NCI-H146 (cell line): ENCODE measurements at places on chromosomes 5 and 9.
A peak's percentile ranks its signal among the peaks of the same experiment; 100 is the strongest.

DNA sequence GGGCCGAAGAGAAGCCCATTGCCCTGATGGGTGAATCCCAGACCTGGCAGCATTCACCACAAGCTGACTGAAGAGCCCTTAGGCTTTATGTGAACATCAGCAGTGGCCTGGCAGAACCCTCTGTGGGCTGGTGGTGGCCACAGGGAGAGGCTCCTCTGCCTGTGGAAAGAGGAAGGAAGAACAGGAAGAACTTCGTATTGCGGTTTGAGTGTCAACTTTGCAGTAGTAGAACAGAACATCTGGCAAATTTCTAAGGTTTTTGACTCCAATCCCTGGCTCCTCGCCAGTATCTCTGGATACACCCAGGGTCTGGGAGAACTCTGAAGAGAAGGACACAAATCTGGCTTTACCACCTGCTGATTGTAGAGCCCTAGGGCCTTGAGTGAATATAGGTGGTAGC lies 356.4 kb upstream of the GRAMD2B start:
- DNase-seq: no peak

GRCh38 chr9:84557751-84558150 lies 111.8 kb upstream of the NTRK2 start:
- DNase-seq: no peak

GRCh38 chr9:83655433-83655832 lies 32.5 kb downstream of the IDNK start:
- no peak for DNase-seq

DNA sequence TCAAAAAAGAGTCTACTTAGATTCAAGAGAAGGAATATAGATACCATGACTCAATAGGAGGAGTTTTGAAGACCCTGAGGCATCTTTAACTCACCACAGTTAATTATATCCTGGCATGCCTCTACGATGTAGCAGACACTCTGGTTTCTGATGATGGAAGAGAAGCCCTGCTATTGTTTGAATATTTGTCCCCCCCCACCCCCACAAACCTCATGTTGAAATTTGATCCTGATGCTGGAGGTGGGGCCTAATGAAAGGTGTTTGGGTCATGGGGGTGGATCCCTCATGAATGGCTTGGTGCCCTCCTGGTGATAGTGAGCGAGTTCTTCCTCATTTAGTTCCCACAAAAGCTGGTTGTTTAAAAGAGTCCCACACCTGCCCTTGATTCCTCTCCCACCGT lies 147.9 kb upstream of the TBCA start:
- DNase-seq: peak; percentile 95

GRCh38 chr5:135482381-135482933 lies 30.3 kb upstream of the TIFAB start:
- no peak for DNase-seq

- DNase-seq: no peak
Observed at GRCh38 chr5:168765551-168766425, 186.6 kb upstream of the PANK3 start.

- no peak for DNase-seq
Observed at GRCh38 chr5:152689250-152689711, 284.2 kb upstream of the NMUR2 start.

DNA sequence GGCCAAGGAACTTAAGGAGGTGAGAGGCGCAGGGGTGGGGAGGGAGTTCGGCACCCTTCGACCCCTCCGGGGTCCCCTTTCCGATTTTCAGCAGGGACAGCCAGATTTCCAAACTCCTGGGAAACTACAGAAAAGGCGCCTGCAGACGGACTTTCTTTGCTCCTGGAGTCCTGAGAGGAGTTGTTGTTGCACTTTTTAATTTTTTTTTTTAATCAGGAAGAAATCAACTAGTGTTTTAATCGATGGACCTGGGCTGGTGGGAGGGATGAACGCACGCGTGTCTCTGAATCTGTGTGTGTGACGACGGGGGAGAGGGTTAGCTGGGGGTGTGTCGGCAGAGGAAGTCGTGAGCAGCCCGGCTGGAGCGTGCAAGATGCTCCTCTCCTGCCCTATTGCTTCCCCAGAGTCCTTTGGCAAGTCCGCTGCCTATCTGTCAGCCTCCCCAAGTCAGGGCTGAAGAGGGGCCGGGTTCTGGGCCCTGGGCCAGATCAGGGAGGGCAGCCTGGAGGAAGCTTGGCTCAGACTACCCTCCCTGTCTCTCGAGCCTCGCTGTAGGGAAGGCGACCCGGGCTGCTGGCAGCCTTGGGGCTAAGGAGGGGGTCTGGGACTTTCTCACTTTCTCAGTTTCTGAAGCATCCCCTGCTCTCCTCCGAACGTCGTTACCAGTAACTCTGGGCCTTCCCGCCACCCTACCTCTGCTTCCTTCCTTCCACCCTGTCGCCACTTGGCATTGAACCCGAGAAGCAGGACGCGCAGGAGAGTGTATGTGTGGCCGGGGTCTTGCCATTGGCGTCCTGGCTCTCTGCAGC lies 731 bp downstream of the PRR16 start:
- DNase-seq: no peak

DNA sequence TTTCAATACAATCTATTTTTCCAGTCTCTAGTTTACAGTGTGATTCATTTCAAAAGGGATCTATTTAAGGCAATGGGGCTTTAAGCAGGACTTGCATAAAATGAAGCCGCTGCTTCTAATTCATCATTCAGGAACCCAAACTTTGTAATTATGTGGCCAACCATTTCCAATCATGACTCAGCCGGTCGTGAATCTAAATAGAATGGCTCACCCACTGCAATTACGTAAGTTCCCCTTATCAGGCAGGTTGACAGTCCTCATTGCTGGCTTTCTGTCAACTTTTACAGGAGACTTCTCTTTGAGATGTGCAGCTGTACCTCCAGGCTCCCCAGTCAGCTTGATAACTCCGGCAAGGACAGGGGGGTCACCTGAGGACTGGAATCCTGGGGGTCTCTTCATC lies 152.8 kb upstream of the DAP start:
- no peak for DNase-seq

DNA sequence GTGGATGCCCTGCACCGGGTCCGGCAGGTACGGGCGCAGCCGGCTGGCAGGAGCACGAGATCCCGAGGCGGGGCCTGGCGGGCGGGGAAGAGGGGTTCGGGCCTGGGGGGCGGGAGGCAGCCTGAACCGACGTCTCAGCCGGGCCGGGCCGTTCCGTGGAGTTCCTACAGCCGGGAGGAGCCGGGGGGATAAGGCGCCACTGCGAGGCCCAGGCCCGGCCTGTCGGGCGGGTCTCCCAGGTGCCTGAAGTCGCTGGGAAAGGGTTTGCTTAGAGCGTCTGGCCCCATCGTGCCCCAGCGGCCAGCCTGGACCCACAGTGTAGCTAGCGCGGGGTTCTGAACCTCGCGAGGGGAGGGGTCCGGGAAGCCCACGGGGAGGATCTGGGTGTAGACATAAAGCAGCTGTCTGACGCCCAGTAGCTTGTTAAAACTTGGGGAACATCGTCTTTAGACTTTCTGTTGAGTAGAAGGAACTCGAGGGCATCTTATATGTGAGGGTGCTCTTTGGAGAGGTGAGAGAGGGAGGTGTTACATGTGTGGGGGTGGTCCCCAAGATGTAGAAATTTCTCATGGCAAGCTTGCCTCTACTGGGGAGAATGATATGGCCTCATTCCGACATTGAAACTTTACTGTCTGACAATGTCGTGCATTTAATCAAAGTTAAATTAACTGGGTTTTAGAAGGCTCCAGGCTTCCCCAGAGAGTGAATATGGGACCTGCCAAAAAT lies 524 bp downstream of the FUBP3 start:
- no peak for DNase-seq

DNA sequence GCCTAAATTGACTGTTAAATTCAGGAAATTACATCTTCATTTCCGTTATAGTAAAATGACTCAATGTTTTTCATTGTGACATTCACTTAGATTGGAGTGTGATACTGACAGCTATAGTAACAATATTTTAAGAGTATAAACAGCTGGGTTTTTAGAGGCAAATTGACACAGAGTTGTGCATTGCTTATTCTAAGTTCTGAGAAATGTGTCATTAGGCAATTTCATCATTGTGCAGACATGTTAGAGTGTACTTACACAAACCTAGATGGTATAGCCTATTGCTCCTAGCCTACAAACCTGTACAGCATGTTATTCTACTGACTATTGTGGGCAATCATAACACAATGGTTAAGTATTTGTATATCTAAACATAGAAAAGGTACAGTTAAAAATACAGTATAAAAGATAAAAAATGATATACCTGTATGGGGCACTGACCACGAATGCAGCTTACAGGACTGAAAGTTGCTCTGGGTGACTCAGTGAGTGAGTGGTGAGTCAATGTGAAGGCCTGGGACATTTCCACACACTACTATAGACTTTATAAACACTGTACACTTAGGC lies 132.7 kb downstream of the PDE4D start:
- DNase-seq: no peak

DNA sequence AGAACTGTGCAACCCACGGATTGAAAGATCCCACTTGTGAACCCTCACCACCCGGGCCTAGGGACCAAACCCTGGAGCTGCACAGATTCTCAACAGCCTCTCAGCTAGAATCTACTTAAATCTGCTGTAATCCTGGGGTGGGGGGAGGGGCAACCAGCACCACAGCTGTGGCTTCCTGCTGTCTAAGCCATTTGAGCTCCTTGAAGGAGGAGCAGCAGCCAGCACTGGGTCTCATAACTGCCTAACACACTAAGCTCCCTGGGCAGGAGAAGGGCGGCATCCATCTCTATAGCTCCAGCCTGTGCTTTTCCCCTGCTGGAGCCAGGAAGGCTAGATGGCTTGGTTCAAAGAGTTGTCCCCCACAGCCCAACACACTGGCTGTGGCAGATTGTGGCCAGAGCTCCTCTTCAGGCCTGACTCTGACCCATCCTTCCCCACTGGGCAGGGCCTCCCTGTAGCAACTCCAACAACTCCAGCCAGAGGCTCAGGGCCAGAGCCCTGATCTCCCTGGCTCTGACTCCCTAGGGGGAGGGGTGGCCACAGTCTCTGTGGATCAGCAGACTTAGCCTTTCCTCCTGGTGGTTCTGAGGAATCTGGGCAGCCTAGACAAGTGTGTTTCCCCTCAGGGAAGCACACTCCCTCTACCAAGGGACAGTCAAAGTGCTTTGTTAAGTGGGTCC lies 72.0 kb upstream of the C9orf72 start:
- DNase-seq: no peak

GRCh38 chr5:151173711-151174611 lies 16.4 kb upstream of the ANXA6 start:
- DNase-seq: no peak

DNA sequence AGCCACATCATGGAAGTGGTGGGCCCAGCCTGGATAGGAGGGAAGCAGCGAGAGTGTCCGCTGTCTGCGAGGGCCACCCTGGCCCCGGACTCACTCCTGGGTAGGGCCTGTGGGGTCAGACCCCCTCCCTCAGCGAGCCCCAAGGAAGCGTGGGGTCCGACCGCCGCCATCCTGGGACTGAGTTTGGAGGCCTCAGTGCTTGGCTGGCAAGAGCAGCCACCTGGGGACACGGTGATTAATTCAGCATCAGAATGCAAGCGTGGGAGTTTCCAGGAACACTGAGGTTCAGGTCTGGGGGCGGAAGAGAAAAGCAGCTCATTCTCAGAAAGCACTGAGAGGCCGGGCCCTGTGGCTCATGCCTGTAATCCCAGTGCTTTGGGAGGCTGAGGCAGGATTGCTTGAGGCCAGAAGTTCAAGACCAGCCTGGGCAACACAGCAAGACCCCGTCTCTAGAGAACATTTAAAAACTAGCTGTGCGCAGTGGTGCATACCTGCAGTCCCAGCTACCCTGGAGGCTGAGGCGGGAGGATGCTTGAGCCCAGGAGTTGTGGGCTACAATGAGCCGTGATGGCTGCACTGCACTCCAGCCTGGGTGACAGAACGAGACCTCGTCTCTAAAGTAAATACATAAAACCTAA lies 18.3 kb upstream of the CAMSAP1 start:
- DNase-seq: no peak

GRCh38 chr5:74638970-74639806 lies 1.3 kb downstream of the ENC1 start:
- no peak for DNase-seq

- no peak for DNase-seq
Observed at GRCh38 chr5:66875315-66875714, 279.1 kb downstream of the MAST4 start.

- DNase-seq: no peak
Observed at GRCh38 chr5:78634634-78635033, 13.9 kb downstream of the LHFPL2 start.

DNA sequence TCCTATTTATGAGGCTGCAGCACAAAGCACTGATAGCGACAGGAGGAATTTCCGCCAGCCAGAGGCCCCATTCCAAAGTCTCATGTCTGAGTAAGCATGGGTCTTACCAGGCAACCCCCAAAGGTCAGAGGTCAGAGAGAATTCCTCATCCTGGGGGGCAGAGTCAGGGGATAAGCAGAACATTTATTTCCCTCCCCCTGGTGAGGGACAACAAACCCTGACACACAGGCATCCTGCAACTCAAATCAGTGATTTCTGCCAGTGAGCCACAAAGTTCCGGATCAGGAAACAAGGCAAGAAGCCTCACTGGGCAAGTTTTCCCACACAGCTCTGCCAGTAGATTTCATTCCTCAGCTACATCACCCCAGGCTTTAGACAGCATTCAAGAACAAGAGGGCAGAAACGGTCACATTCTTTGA lies 37.0 kb downstream of the ADAMTS12 start:
- no peak for DNase-seq

DNA sequence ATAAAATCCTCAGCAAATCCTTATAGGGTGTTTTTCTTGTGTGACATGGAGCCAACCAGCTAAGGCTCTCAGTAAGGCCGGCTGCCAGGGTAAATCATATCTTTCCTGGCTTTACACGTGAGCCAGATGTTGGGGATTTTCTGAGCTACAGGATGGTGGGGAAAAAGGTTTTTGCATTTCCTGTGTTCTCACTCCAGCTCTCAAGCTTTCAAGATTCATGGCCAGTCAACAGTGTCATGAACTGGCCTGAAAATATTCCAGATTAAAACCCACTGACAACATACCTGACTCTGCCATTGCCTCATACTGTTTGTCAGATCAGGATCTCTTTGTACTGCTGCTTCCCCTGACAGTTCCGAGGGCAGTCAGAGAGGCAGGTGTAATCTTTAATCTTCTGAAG lies 306.9 kb downstream of the GLIS3 start:
- no peak for DNase-seq

- DNase-seq: no peak
Observed at GRCh38 chr5:6730807-6731206, 17.6 kb downstream of the TENT4A start.

DNA sequence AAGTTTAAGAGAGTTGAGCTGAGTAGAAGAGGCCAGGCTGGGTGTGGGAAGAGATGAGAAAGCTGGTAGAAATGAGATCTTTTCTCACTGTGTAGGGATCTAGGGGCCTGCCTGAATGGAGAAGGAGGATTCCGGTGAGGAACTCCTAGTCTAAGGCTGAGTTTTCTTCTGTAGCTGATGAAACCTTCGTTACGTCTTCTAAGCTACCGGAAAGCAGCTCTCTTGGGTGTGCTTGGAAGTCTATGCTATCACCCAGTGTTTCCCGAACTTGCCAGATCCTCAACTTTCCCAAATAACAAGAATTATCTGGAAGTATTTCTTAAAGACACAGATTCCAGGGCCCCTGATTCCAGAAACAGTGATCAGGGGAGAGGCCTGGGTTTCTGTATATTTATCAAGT lies 55.4 kb upstream of the TNFSF15 start:
- DNase-seq: no peak
